Progenitor cell of endocrine pancreas (in vitro differentiated cells): ENCODE measurements at places on chromosomes 4 and X. TPM values are rescaled to one million over a fixed set of nuclear protein-coding genes. Genes with fewer than 3 reads are reported as not detected.

DNA sequence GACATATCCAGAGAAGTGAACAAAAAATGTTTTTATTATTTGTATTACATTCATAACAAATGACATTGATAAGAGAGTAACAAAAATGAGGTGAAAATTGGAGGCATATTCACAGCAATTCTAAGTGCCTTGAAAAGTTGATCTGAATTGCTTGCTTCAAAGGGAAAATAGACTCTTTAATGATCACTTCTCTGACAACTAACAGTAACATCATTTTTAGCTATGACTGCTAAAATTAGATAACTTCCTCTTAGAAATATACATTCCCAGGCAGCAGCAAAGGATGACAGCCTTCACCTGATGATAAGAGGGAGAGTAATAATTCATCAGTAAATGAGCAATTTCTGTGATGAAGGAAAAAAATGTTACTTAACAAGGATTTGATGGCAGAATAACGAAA lies 472.5 kb downstream of the PCDH10 start:
- DNase-seq, result no peak

GRCh38 chr4:123093236-123093635 lies 170.8 kb upstream of the NUDT6 start:
- no peak for DNase-seq

IQCM gene
- total RNA-seq, result not detected in 2 replicates

SPANXD gene
- not detected in 2 replicates for total RNA-seq

SMR3B gene
- total RNA-seq, result not detected in 2 replicates

DNA sequence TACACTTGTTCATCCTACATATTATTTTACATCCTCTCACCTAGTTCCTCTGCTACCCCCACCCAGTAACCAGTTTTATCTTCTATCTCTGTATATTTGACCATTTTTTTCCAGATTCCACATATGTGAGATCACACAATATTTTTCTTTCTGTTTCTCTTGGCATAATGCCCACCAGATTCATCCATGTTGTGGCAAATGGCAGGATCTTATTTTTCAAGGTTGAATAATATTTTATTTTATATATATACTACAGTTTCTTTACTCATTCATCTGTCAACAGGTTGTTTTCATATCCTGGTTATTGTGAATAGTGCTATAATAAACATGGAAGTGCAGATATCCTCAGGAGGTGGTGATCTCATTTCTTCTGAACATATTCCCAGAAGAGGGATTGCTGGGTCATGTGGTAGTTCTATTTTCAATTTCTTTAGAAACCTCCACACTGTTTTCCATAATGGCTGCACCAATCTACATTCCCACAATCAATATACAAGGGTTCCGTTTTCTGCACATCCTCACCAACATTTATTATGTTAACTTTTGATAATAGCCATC lies 48.2 kb downstream of the THAP9 start:
- no peak for DNase-seq

- no peak for DNase-seq
These were observed 77.1 kb upstream of the ATOH1 start for GRCh38 chr4:93751411-93751810.

DNA sequence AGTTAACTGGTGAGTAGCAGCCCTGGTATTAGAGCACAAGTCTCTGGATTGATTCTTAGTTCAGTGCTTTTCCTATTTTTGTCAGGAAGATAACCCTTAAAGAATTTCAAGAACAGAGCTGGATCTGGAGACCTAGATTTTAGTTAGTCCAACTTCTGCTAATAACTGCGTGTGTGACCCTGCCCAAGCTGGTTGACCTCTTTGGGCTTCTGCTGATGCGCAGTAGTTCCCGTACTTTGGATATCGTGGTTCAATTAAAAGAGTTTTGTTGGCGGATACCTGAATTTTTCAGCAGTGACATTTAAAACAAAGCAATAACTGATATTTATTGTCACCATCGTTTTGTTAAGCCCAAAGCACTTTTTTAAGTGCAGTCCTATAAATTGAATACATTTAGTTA lies 9.3 kb downstream of the MSMO1 start:
- no peak for DNase-seq

GRCh38 chr4:76238236-76238635 lies 13.3 kb upstream of the FAM47E start:
- no peak for DNase-seq

DNA sequence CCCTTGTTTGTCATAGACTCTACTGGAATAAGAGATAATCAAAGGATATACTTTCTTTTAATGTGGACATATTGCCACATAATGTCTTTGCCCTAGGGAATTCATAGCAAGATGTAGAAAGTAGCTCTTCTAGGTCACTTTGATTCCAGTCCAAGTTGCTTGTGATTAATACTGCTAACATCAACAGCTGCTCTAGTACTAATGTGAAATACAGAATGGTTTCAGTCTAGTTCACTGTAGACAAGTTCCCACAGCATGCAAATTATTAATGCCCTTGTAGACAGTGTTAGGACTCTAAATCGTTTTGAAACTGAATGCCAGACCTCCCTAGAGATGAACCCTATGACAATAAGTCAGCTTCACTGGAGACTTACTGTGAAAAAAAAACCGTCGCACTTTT lies 494.6 kb upstream of the ATOH1 start:
- DNase-seq, result no peak

- DNase-seq, result no peak
These were observed 900 bp upstream of the MTMR1 start for GRCh38 chrX:150692296-150692695.

DNA sequence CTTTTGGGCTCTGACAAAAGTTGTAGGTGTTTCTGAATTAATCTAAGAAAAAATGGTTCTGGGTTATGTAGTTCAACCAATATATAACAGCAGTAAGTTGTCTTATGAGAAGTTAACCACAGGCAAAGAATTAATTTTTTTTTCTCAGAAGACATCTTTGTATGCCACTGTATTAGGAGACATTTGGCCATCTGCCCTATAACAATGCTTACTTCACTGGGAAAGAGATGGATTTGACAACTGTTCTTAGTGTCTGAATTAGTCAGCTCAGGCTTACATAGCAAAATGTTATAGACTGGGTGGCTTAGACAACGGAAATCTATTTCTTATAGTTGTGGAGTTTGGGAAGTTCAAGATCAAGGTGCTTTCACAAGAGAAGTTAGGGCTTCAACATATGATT lies 508.1 kb downstream of the STIM2 start:
- DNase-seq, result no peak

DNA sequence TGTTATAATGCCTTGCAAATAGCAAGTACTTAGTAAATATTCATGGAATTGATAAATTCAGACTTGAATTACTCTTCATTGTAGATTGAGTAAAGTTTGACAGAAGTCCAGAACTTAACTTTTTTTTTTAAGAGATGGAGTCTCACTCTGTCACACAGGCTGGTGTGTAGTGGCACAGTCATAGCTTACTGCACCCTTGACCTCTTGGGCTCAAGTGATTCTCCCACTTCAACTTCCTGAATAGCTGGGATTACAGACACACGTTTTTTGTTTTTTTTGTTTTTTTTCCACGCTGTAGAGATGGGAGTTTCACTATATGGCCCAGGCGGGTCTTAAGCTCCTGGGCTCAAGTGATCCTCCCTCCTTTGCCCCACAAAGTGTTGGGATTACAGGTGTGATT lies 32.1 kb downstream of the UBE2K start:
- DNase-seq, result no peak
